T-helper 1 cell (primary cell): ENCODE measurements at places on chromosomes 16 and 17.

GRCh38 chr17:7589891-7590691 is at the start of gene SOX15:
Gene SOX15 (minus strand): TSS chr17:7590094. CDS start chr17:7589676, 418 bp downstream.
- DNase-seq: no peak

DNA sequence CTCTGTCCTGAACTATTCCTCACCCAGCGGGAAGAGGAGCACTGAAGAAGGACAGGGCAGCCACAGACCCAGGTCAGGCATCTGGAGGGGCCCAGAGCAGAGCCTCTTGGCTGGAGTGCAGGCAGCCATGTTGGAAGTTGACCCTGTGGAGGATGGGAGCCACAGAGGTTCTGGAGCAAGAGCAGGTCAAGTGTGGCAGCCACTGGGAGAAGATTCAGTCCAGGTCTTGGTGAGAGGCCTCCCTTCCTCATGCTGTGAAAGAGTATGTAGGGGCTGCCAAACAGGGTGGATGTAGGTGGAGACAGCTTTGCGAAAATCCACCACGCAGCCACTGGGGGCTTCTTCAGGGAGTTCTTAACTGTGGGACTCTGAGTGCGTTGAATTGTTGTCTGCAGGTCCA is 590 bp upstream of the CD79B start:
- DNase-seq: no peak

DNA sequence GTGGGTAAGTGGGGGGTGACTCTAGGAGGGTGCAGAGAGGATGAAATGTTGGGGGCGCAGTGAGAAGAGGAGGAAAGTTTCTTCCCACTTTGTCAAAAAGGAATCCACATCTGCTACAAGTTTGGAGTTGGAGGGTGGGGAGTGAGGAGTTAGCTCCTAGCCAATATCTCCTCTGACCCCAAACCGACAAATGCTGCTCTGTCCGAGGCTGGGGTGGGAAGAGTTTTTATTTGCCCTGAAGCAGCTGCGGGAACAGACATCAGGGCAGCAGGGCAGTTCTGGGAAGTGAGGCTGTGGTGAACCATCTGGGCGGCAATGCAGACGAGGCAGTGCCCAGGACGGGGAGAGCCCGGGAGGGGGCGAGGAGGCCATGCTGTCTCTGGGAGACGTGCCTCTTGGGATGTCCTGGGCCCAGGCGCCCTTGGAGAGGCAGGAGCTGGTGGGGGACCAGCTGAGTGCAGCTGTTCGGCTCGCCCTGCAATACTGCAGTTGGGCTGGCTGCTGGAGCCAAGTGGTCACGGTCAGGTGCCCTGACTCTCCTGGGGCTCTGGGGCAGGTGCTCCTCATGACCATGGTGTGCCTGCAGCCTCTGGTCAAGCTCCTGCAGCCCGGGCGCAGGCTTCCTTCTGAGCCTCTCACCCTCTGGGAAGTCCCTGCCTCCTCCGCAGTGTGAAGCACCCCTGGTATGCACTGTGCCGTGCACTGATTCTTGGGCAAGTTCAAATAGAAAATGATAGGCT is 6.4 kb upstream of the SOCS3 start:
- no peak for DNase-seq

- DNase-seq: no peak
These were observed 25.5 kb downstream of the POLR3E start for GRCh38 chr16:22322741-22323140.

- DNase-seq: peak; percentile 15
These were observed 40.4 kb upstream of the NDRG4 start for GRCh38 chr16:58459344-58460218.

DNA sequence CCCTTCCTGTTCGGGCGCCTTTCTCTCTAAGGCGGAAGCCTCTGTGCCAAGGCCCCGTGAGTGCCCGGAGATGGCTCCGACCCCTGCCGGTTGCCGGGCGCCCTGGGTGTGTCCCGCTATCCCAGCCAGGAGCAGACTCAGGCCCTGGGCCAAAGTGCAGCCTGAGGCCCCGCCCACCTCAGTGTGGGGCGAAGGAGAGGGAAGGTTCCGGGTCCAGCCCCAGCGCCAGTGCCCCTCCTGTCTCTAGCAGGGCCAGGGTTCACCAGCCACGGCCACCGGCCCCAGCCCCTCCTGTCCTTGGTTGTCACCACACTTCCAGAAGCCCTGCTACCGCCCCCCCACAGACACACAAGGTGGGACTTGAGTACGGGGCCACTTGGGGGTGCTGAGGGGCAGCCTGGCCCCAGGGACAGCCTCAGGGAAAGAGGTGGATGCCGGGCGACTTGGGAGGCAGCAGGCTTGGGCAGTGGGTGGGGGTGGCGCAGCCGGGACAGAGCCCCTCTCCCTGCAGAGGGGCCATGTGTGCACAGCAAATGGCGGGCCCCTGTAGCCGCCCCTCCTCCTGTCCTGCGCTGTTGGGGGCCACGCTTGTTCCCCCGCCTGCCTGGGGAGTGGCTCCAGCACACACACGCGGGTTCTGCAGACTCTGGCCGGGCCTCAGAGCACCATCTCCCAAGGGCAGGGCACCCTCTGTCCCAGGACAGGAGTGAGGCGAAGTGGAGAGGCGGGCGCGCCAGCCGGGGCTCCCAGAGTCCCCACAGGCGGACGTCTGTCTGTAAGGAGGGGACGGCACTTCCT is 6.0 kb downstream of the C1QTNF8 start:
- no peak for DNase-seq

DNA sequence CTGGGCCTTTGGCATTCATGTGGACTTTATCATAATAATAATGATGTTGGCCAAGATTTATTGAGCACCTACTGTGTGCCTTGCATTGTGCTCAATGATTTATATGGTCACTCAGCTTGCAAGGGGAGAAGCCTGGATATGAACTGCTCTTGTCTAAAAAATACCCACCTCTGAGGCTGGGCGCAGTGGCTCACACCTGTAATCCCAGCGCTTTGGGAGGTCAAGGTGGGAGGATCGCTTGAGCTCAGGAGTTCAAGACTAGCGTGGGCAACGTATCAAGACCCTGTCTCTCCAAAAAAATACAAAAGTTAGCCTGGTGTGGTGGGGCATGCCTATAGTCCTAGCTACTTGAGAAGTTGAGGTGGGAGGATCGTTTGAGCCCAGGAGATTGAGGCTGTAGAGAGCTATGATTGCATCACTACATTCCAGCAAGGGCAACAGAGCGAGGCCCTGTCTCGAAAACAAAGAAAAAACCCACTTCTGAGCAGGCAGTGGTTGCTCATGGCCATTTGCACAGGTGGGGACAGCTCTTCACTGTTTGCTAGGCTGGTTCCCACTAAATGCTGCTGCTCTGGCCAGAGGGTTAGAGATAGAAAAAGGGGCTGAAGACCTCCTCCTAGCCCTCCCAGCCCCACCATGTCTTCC is 4.3 kb upstream of the ADGRG1 start:
- DNase-seq: no peak

GRCh38 chr16:8376430-8376829 is 213.9 kb downstream of the TMEM114 start:
- no peak for DNase-seq
